Gastroesophageal sphincter (tissue), 4 donors: ENCODE measurements at places on chromosomes 12 and 14. TPM values are rescaled to one million over a fixed set of nuclear protein-coding genes. Genes with fewer than 3 reads are reported as not detected.
A peak's percentile ranks its signal among the peaks of the same experiment; 100 is the strongest.

The GATC gene
- 20.0 TPM for total RNA-seq

The SYCP3 gene
- not detected for total RNA-seq

The TEX22 gene
- total RNA-seq, result not detected

The AICDA gene
- total RNA-seq, result not detected

The STON2 gene
- total RNA-seq, result 2.8 TPM

The POTEM gene
- not detected for total RNA-seq

The OLR1 gene
- total RNA-seq, result 6.5 TPM

The CLEC4E gene
- 1.6 TPM for total RNA-seq

The PZP gene
- total RNA-seq, result not detected

The SRRM4 gene
- 0.04 TPM for total RNA-seq

The SLC7A7 gene
- total RNA-seq, result 22.7 TPM

- ATAC-seq, result peak; percentile 12
These were observed 295.2 kb downstream of the CACNA1C start for GRCh38 chr12:2347844-2348481.

DNA sequence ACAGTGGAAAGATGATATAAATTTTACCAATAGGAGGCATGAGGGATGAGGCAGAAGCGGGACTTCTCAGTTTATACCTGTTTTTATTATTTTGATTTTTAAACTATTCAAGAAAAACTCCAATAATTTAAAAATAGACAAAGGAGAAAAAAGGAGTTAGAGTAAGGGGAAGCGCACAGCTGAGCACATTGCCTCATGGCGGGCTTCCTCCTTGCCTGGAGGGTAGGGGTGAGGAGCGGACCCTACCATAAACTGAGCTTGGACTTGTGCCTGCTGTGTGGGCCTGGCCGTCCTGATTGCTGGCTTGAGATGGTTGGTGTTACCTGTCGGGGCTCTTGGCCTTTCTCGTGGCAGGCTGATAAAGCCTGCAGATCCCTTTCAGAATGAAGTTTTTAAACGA lies 15.1 kb upstream of the HIP1R start:
- ATAC-seq, result no peak

- peak; percentile 69 for ATAC-seq
These were observed 238.8 kb downstream of the PAWR start for GRCh38 chr12:79451978-79452377.

GRCh38 chr14:72651081-72651480 lies 242.8 kb downstream of the DPF3 start:
- no peak for ATAC-seq

DNA sequence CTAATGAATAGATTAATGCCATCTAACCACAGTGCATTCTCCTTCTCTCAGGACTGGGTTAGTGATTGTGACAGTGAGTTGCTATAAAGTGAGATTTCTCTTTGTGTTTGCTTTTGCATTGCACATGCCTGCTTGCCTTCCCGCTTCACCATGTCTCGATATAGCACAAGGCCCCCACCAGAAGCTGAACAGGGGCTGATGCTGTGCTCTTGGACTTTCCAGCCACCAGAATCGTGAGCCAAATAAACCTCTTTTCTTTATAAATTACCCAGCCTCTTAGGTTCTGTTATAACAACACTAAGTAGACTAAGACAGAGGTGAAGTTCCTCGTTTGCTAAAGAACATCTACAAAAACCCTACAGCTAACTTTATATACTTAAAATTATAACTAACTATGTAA lies 173.0 kb downstream of the KIF26A start:
- ATAC-seq, result no peak

- ATAC-seq, result no peak
These were observed 66.0 kb downstream of the DNAH10 start for GRCh38 chr12:123828120-123828519.

GRCh38 chr12:70534466-70534865 lies 102.8 kb downstream of the PTPRB start:
- ATAC-seq, result no peak

GRCh38 chr14:79404874-79405511 lies 806.3 kb downstream of the DIO2 start:
- ATAC-seq, result no peak

- ATAC-seq, result no peak
These were observed 811 bp upstream of the GALNT16 start for GRCh38 chr14:69259168-69259526.

DNA sequence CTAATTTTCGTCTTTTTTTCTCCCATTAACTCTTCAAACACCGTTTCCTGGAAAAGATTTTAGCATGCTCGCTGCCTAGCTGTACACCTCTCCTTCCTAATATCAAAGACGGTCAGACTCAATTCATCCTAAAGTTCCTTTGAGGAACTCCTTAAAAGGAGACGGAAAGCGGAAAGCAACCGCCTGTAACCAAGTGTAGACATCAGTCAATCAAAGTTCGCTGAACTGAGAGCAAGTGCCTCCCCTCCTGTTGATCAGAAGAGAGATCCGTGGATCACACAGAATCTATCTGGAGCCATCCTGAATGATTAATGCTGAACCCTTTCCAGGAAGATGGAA lies 412 bp upstream of the TEP1 start:
- ATAC-seq, result no peak

DNA sequence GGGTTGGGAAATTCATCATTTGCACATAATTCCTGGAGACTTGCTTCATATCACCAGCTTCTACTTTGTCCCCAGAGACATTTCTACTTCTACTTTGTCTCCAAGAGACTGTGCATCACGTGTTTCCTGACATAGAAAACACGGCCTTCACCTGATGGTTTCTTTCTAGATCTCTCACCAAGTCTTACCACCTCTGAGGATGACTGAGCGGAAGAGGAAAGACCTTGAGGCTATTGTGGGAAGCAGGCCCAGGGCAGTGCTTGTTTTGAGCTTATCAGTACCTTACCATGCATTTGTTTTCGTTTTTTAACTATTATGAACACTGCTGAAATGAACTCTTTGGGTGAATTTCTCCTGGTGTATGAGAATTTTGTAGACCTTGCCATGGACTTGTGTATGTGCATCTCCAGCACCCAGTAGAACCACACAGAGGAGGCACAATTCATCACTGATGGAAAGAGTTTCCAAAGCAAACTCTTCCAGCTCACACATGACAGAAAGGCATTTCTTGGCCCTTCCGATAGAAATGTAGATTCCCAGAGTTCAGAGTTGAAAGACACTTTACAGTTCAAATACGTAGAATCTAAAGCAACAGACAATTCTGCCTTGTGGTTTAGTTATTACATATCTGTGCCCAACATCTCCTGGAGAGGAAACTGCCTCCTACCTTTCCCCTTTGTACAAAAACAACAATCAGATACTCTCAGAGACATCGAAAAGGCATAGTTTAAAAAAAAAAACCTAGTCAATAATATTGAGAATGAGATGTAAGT lies 434.7 kb downstream of the FUT8 start:
- ATAC-seq, result no peak

DNA sequence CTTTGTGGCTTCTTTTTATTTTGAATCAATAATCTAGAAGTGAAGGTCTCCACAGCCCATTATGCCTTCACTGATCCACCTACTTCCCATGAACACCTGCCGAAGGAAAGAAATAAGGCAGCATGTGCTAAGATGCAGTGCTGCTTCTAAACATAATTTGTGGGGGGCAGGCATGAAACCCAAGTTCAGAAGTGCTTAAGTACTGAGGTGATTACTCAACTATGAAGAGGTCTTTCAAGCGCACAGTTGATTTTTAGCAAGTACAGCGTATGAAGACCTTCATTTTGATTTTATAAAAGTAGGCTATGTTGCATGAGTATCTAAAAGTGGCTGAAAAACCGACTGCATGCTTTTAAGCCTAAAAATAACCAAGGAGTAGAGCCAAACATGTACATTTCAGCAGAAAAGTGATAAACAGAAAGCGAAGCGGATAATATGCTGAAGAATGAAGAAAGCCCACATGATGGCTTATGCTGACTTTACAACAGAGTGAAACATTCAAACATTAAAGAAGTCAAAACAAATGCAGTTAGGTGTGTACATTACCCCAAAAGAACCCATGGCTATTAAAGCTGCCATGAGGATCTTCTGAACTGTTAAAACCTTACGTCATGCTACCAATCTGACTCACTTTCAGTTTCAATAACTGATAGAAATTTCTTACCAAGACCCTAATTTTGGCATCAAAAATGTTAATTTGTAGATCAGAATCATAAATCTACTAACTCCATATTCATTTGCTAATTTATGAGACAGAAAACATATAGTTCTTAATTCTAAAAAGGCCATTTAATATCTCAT lies 29.3 kb downstream of the KICS2 start:
- no peak for ATAC-seq

- no peak for ATAC-seq
These were observed 164.9 kb downstream of the TTC7B start for GRCh38 chr14:90651271-90651804.

DNA sequence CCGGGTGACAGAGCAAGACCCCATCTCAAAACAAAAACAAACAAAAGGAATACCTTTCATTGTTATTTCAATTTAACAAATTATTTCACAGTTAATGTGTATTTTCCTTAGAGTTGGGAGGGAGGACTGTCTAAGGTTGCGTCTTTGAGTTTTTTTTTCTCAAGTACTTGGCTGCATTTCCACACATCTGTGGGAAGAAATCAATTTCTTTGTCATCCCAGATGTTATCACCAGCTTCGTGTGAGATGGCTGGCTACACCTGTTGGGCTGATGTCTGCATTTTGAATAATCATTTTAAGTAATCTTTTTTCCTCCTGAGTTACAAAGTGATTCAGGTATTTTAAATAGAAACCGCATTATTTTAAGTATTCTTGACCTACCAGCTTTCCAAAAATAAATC lies 59.4 kb downstream of the EML1 start:
- ATAC-seq, result no peak

GRCh38 chr12:131923260-131923659 lies 5.8 kb upstream of the PUS1 start:
- no peak for ATAC-seq
